ENCODE measurements at places on chromosomes 6 and 20. TPM values are rescaled to one million over a fixed set of nuclear protein-coding genes. Genes with fewer than 3 reads are reported as not detected.

The PROKR2 gene
- total RNA-seq, result not detected

The SIRPD gene
- not detected for total RNA-seq

The SYCP2L gene
- total RNA-seq, result not detected

The RTN4IP1 gene
- total RNA-seq, result 3.5 TPM

The CALHM4 gene
- total RNA-seq, result not detected

The TEAD3 gene
- 21.7 TPM for total RNA-seq

Data from esophagus mucosa (tissue), 1 donor.